Immature natural killer cell (primary cell): ENCODE measurements at places on chromosomes 1 and 21.
A peak's percentile ranks its signal among the peaks of the same experiment; 100 is the strongest.

DNA sequence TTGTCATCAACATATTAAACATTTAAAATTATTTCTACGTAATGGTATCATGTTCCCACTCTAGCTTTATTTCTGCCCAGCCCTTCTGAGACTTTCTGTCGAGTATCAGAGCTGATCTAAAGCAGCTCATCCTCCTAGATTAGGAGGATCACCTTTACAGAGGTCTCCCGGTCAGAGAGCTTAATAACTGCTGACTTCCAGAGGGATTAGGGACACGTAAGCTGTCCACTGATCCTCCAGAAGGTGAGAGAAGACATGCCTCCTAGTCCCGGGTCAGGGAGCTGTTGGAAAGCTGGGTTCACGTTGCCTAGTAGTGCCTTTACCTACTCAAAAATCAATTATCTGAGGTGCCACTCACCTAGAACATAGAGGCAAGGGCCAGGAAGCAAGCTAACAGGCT is 31.2 kb upstream of the NADK start:
- no peak for DNase-seq
- H3K36me3 ChIP-seq: peaks cover 12% of the 10 kb centered on the region
- H3K4me3 ChIP-seq: no peak overlapping the region
- H3K27me3 ChIP-seq: no peaks in the 10 kb centered on the region
- peak overlapping the region; percentile 39 for H3K27ac ChIP-seq
- peaks cover 8% of the 10 kb centered on the region for H3K4me1 ChIP-seq

- H3K4me3 ChIP-seq: peak overlapping the region; percentile 41
- no peak overlapping the region for H3K27ac ChIP-seq
- H3K4me1 ChIP-seq: no peaks in the 10 kb centered on the region
- no peak for DNase-seq
- H3K36me3 ChIP-seq: no peaks in the 10 kb centered on the region
Measured at GRCh38 chr1:81238129-81238528, 562.6 kb upstream of the ADGRL2 start.

DNA sequence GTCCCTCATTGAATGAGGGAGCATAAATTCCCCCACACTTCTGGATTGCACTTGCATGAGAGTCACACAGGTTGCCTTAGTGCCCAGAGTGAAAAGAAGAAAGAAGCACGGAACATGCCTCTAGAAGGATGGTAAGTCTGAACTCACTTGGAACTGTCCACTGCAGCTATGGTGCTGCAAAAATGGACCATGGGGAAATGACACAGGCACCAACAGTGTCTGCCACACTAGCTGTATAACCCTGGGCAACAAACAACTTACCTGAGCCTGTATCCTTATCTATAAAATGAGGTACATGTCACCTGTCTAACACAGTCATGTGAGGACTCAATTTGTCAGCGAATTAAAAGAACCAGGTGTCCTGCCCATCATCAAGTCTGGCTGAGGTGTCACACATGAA is 50.7 kb downstream of the PALMD start:
- no peak overlapping the region for H3K27ac ChIP-seq
- H3K27me3 ChIP-seq: peaks cover 10% of the 10 kb centered on the region
- no peak overlapping the region for H3K4me3 ChIP-seq
- no peak for DNase-seq
- H3K4me1 ChIP-seq: no peaks in the 10 kb centered on the region

DNA sequence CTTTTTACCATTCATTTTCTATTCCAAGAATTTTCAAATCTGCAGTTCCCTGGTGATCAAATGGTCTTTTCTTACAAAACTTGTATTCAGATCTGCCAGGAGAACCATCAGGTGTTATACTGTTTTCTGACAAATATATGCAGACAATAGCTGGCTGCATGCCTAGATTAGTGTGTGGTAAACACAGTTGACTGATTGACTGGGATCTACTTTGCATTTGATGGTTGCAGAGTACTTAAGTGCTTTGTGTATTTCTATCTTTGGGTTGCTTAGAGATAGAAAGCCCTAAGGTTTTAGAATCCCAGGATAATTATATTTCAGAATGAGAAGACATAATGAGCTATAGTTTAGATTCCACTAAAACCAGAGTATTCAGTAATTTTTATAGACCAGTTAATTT is 102.0 kb upstream of the CHODL start:
- no peak overlapping the region for H3K27ac ChIP-seq
- no peaks in the 10 kb centered on the region for H3K4me1 ChIP-seq
- peaks cover 4% of the 10 kb centered on the region for H3K27me3 ChIP-seq
- H3K36me3 ChIP-seq: no peaks in the 10 kb centered on the region
- no peak overlapping the region for H3K4me3 ChIP-seq

GRCh38 chr1:227948493-227949260 is 945 bp upstream of the WNT9A start:
- peaks cover 12% of the 10 kb centered on the region for H3K4me1 ChIP-seq
- peak overlapping the region; percentile 73 for H3K4me3 ChIP-seq
- H3K36me3 ChIP-seq: no peaks in the 10 kb centered on the region
- no peak overlapping the region for H3K27ac ChIP-seq
- H3K27me3 ChIP-seq: peaks cover 16% of the 10 kb centered on the region

GRCh38 chr1:64608005-64608650 is 136.7 kb upstream of the RAVER2 start:
- no peaks in the 10 kb centered on the region for H3K36me3 ChIP-seq
- no peak overlapping the region for H3K27ac ChIP-seq
- H3K27me3 ChIP-seq: peaks cover 5% of the 10 kb centered on the region
- DNase-seq: no peak
- H3K4me3 ChIP-seq: no peak overlapping the region

DNA sequence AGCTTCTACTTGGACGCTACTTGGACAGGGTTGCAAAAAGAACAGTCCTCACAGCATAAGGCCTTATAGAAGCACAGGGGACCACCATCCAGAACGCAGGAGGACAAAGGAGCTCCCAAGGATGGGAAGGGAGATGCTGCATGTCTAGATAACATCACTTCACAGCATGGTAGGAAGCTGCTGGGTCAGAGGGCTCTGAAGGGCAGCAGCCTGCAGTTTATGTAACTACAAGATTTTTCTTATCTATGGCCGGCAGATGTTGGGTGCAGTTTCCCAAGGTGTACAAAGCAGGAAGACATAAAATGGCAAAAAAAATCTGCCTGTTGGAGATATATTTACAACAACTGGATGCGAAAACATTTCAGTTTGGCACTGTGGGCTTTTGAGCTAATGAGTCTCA is 45.3 kb upstream of the SLC5A9 start:
- H3K4me1 ChIP-seq: no peaks in the 10 kb centered on the region
- DNase-seq: no peak
- H3K4me3 ChIP-seq: no peak overlapping the region
- no peak overlapping the region for H3K27ac ChIP-seq
- H3K27me3 ChIP-seq: peaks cover 2% of the 10 kb centered on the region

DNA sequence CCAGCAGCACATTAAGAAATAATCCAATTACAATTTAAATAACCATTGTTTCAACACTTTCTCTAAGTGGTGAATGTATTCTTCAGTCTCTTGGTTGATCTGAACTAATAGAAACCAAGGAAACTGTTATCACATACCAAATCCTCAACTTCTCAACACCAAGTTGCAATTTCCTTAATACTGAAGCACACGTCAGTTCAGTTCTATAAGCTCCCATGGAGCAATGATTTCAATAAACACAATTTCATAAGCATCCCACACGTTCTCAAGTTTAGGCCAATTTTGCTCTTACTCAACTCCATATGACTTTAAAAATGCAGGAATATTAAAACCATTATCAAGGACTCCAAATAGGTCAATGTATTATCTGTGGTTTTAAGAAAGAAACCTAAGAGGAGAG is 5.8 kb upstream of the ERG start:
- H3K4me3 ChIP-seq: no peak overlapping the region
- peaks cover 9% of the 10 kb centered on the region for H3K27me3 ChIP-seq
- no peak overlapping the region for H3K27ac ChIP-seq
- DNase-seq: no peak
- H3K4me1 ChIP-seq: peaks cover 17% of the 10 kb centered on the region

DNA sequence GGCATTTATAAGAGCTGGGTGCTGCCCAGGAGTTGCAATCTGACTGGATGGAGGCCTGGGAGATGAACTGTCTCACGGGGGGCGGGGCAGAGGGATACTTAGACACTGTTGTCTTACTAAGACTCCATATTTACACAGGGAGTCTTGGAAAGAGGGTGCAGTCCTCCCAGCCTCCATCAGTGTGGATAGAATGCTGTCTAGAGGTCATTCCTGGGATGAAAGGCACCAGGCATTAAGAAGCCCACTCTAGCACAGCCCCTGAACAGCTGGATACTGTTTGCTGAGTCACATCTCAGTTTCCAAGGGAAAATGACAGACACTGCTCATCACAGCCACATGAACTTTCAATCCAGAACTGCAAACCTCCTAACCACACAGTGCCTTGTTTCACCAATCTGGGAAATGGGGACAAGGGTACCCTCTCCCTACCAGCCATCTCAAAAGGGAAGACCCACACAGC is 43.3 kb downstream of the SSBP3 start:
- no peak for DNase-seq
- H3K27ac ChIP-seq: peak overlapping the region; percentile 41
- no peaks in the 10 kb centered on the region for H3K36me3 ChIP-seq
- no peaks in the 10 kb centered on the region for H3K27me3 ChIP-seq

- DNase-seq: no peak
- no peaks in the 10 kb centered on the region for H3K4me1 ChIP-seq
- H3K4me3 ChIP-seq: no peak overlapping the region
- H3K27ac ChIP-seq: no peak overlapping the region
- no peaks in the 10 kb centered on the region for H3K27me3 ChIP-seq
Measured at GRCh38 chr1:83574791-83575190, 424.1 kb downstream of the TTLL7 start.

DNA sequence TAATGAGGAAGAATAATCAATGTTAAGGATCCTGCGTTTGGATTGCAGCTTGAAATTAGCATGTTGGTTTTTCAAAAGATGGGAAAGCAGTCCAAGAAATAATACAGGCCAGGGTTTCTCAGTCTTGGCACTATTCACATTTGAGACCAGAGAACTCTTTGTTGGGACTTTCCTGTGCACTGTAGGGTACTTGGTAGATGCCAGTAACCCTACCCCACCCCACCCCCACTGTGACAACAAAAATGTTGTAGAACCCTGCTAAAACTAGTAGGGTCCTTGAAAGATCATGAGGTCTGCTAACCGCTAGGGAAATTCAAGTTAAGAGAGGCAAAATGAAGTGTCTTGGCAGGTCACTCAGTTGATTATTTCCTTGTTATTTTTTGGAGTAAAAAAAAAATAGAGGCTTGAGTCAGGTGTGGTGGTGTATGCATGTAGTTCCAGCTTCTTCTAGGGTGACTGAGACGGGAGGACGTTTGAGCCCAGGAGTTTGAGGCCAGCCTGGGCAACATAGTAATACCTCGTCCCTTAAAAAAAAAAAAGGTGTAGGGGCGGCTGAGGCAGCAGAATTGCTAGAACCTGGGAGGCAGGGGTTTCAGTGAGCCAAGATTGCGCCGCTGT is 53.3 kb downstream of the SPEN start:
- H3K4me1 ChIP-seq: peaks cover 47% of the 10 kb centered on the region
- DNase-seq: no peak
- H3K36me3 ChIP-seq: peaks cover 5% of the 10 kb centered on the region
- H3K27ac ChIP-seq: peak overlapping the region; percentile 68
- no peaks in the 10 kb centered on the region for H3K27me3 ChIP-seq

DNA sequence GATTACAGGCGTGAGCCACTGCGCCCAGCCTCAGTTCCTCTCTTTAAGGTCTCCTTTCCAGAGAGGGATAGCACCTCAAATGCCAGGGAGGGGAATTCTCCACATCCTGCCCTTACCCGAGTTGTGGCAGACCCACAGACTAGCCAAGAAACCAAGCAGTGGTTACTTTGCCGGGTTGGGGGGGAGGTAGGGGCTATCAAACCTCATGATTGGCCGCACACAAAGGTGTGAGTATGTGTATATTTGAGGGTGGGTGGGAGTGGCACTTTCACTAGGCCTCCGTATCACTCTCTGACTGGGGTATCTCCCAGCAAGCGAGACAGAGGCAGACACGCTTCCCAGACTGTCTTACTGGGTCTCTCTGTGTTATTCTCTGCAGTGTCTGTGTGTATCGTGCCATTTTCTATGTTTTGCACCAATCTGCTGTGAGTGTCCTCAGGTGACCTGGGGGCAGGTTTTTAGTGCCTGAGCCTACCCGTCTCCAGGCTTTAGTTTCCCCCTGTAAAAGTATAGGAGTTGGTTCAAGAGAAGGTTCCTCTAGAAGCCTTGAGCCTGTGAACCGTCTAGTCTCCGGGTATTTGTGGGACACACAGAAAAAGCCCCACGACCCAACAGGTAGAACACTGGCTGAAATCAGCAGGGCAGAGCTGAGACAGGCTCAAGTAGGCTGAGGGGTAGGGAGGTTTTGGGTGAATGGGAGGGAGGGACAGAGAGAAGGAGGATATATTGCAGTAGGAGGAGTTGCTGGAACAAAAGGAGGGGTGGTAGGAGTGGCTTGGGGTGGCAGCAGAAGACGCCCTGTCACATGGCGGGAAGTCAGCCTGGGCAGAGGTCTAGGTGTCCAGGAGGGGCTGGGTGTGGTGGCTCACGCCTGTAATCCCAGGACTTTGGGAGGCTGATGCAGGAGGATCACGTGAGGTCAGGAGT is 10.3 kb downstream of the LMNA start:
- no peaks in the 10 kb centered on the region for H3K36me3 ChIP-seq
- DNase-seq: peak; percentile 55
- H3K4me1 ChIP-seq: peaks cover 53% of the 10 kb centered on the region
- peak overlapping the region; percentile 25 for H3K4me3 ChIP-seq

GRCh38 chr1:64228167-64228957 is 24.9 kb downstream of the UBE2U start:
- no peaks in the 10 kb centered on the region for H3K4me1 ChIP-seq
- peaks cover 2% of the 10 kb centered on the region for H3K27me3 ChIP-seq
- no peaks in the 10 kb centered on the region for H3K36me3 ChIP-seq
- H3K27ac ChIP-seq: no peak overlapping the region

DNA sequence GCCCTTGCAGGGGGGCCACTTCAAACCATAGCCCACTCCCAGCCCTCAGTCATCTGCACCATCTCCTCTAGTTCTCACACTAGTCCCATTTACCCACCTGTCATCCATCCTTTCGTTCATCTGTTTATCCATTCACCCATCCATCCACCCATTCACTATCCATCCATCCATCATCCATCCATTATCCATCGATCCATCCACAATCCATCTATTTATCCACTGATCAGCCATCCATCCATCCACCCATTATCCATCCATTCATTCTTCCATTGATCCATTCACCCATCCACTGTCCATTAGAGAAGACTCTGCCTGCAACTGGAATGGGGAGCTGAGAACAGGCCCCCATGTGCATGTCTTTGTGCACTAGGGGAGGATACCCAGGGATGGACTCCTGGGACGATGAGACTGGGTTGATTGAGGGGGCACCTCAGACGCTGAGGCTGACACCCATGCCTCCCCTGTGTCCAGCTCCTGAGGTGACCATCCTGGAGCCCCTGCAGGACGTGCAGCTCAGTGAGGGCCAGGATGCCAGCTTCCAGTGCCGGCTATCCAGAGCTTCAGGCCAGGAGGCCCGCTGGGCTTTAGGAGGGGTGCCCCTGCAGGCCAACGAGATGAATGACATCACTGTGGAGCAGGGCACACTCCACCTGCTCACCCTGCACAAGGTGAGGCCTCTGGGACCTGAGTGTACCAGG is 97.9 kb downstream of the TRIM11 start:
- H3K27ac ChIP-seq: peak overlapping the region; percentile 8
- no peak for DNase-seq
- peaks cover 6% of the 10 kb centered on the region for H3K36me3 ChIP-seq
- H3K4me3 ChIP-seq: no peak overlapping the region
